Cardiac septum (tissue), 1 donor: ENCODE measurements at places on chromosomes 7 and 10. TPM values are rescaled to one million over a fixed set of nuclear protein-coding genes. Genes with fewer than 3 reads are reported as not detected.

- DNase-seq = no peak
Observed at GRCh38 chr7:95066737-95067530, 159.5 kb downstream of the PPP1R9A start.

DNA sequence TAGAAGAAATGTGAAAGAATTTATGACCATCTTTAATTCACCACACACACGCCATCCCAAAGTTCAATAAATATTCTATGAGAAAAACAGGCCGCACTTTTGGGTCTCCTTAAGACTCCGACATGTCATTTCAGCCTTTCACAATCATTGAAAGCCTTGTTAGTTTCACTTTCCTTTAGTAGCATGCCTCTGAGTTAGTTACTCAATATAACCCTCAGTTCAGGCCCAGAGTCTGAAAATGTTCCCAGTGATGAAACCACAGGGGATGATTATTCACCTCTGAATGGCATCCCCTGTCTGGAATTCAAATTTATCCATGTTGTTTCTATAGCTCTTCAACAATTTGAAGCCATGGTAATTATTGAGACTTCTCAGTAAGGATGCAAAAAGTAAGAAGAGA lies 278.1 kb upstream of the NRP1 start:
- DNase-seq = no peak

Gene UROS
- 69.5 TPM for total RNA-seq

Gene FAM24B
- 0.43 TPM for total RNA-seq

DNA sequence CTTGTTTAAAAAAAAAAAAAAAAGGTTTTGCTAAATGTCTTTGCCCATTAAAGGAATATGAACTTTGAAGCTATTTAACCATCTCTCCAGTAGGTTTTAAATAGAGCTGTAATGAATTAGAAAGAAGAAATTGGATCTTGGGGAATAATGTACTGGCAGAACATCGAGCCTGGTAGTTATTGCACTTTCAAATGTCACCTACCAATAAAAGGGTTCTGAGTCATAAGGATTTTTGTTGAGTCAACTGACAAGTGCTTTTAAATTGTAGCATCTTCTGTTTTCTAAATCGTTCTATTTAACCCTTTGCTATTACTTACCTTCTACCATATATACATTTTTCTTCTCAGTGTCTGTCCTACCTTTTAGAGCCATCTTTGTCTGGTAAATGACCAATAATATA lies 10.7 kb downstream of the CUTC start:
- no peak for DNase-seq

- DNase-seq = peak; percentile 97
Observed at GRCh38 chr10:30433730-30434272, at the start of gene MAP3K8. MAP3K8 (plus strand) TSS chr10:30434184; CDS start chr10:30438939, 4,755 bp downstream.

GRCh38 chr7:127021019-127021738 lies 231.6 kb downstream of the GRM8 start:
- DNase-seq = no peak

DNA sequence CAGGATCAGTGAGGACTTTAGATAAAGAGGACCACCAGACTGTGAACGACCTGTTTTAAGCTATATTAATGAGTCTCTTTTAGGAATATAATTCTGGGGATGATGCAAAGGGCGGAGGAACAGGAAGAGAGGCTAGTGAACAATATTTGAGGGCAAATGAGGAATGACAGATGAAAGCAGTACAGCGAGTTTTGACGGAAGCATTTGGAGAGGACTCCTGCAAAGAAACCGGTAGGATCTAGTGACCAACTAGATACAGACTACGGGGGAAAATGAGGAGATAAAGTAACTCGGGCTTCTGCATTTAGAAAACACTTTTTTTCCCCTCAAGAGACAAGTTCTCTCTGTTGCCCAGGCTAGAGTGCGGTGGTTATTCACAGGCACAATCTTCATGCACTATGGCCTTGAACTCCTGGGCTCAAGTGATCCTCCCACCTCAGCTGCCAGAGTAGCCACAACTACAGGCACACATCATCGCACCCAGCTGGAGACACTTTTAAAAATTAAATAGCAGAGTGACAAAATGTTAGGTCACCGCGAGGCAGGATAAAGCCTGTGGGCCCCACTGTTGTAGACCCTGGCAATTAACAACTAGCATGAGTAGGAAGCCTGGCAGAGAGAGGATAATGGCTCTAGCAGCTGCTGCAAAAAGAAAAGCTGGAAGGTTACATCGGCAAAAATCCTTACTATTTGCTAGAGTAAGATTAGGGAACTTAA lies 143.2 kb downstream of the SRPK2 start:
- no peak for DNase-seq

DNA sequence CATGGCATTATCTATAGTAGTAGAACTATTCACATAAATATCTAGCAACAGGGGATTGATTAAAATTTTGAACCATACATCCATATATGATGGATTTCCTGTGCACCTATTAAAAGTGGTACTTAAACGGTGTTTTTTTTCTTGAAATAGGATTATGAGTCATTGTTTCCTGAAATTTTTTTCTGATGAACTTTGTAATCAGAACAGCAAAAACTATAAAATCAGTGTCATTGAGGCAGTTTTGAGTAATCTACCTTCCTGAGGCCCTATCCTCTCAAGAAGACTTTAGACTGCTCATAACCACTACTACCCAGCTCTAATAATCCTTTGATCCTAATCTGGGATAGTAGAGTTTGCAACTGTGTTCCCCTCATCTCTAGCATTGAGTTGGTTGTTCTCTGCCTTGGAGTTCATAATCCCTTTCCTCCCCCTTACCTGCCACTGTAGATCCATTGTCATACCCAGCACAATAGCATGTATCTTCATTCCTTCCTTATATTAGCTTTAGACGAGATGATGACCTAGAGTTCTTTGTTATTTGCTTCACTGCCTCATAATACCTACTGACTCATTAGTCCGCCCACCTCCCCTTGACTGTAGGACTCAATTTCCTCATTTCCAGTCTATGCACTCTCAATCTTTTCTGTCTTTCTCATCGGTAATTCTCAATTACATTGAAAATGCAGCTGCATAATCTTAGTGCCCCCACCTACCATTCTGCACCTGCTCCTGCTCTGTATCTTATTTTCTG lies 133.4 kb downstream of the LRRC4 start:
- no peak for DNase-seq

Gene FOXK1
- total RNA-seq = 29.7 TPM

- DNase-seq = no peak
Observed at GRCh38 chr10:13102002-13102794, 2.2 kb downstream of the OPTN start.

GRCh38 chr7:121853307-121853706 lies 19.7 kb upstream of the PTPRZ1 start:
- no peak for DNase-seq

GRCh38 chr7:27647046-27647445 lies 15.6 kb downstream of the HIBADH start:
- DNase-seq = no peak

GRCh38 chr10:2837674-2838073 lies 229.7 kb upstream of the PFKP start:
- DNase-seq = no peak

Gene PAX2
- total RNA-seq = not detected
